ENCODE measurements at places on chromosomes 3 and 15. TPM values are rescaled to one million over a fixed set of nuclear protein-coding genes. Genes with fewer than 3 reads are reported as not detected.

The CTXND1 gene
- total RNA-seq: not detected

The ANKUB1 gene
- not detected for total RNA-seq

The TMEM212 gene
- total RNA-seq: not detected

The GXYLT2 gene
- total RNA-seq: 3.5 TPM

The TGM4 gene
- 0.12 TPM for total RNA-seq

The ARPP21 gene
- not detected for total RNA-seq

The SLITRK3 gene
- not detected for total RNA-seq

The DISP2 gene
- 1.3 TPM for total RNA-seq

The TM6SF1 gene
- total RNA-seq: not detected

The SLC30A4 gene
- 1.7 TPM for total RNA-seq

The ZCWPW2 gene
- not detected for total RNA-seq

The MCF2L2 gene
- total RNA-seq: 0.75 TPM

The IL5RA gene
- not detected for total RNA-seq

The SAXO2 gene
- 3.7 TPM for total RNA-seq

The TRIM42 gene
- not detected for total RNA-seq

The RBMS3 gene
- 0.48 TPM for total RNA-seq

The PCOLCE2 gene
- 30.3 TPM for total RNA-seq

The HGD gene
- total RNA-seq: 19.2 TPM

The DBR1 gene
- total RNA-seq: 10.7 TPM

The GOLGA8M gene
- not detected for total RNA-seq

The COMMD2 gene
- 27.7 TPM for total RNA-seq

The TICRR gene
- 14.1 TPM for total RNA-seq

The LRRIQ4 gene
- not detected for total RNA-seq

The CCRL2 gene
- total RNA-seq: not detected

The PARP15 gene
- not detected for total RNA-seq

The IGF2BP2 gene
- 11.6 TPM for total RNA-seq

The PLA1A gene
- total RNA-seq: 0.21 TPM
